ENCODE measurements at places on chromosomes 16 and 17. TPM values are rescaled to one million over a fixed set of nuclear protein-coding genes. Genes with fewer than 3 reads are reported as not detected.

- H3K4me3 ChIP-seq, result no peak overlapping the region
- H3K27ac ChIP-seq, result no peak overlapping the region
- H3K4me1 ChIP-seq, result no peaks in the 10 kb centered on the region
- no peaks in the 10 kb centered on the region for H3K36me3 ChIP-seq
- peaks cover 43% of the 10 kb centered on the region for H3K27me3 ChIP-seq
These were observed 6.7 kb downstream of the FOXL1 start for GRCh38 chr16:86584726-86585721.

- H3K27me3 ChIP-seq, result no peaks in the 10 kb centered on the region
- H3K36me3 ChIP-seq, result no peaks in the 10 kb centered on the region
- H3K4me1 ChIP-seq, result peaks cover 46% of the 10 kb centered on the region
- peak overlapping the region; percentile 84 for H3K4me3 ChIP-seq
- DNase-seq, result no peak
These were observed 847 bp downstream of the ZDHHC7 start for GRCh38 chr16:85010446-85010930.

DNA sequence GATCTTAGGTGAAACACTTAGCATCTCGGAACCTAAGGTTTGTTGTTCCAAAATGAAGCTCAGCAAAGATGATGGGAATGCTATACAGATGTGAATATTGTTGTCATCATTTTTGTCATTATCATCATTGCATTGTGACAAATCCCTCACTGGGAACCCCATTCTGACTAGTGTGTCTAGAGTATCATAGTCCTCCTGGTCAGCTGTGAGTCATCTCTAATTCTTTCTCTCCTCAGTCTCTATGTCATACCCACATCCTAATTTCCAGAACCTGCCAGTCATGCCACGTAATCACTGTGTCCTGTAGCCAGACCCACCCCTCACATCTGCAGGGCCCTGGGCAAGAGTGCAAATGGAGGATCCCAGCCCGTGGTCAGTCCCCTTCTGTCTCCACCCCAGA lies 60.5 kb upstream of the CLEC3A start:
- H3K27me3 ChIP-seq, result peaks cover 6% of the 10 kb centered on the region
- H3K4me3 ChIP-seq, result no peak overlapping the region
- no peak for DNase-seq
- no peaks in the 10 kb centered on the region for H3K4me1 ChIP-seq

DNA sequence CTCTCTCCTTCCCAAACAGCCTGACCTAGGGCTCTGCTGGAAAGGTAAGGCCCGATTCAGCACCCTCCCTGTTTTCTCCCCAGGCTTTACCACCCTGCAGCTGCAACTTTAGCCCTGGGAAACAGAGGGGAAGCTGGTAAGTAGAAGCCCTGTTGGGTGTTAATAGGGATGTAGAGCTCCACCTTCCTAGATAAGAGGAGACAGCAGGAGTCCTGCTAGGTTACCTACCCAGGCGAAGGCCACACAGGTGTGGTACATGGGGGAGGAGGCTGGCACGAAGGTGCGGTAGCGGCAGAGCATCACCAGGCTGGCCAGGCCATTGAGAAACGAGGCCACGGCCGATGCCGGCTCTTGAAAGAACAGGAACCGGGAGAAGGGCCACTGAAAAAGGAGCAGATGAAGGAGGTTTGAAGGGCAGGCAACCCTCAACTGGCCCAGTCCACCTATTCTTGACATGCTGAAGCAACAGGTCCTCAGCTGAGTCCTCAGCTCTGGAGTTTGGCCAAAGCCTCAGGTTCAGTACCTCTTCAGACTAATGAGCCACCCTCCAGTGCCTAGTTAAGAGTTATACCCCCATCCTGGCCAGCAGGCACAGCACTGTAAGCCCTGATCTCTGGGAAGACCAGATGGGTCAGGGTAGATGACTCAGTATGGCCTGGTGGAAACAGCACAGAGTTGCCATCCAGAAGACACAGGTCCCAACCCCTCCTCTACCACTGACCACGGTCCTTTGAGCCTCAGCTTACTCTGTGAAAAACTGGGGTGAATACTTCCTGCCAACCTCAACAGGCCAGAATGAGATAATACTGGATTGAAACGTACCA lies 3.3 kb downstream of the PGAP3 start:
- peaks cover 25% of the 10 kb centered on the region for H3K4me1 ChIP-seq
- no peak overlapping the region for H3K4me3 ChIP-seq
- no peak overlapping the region for H3K27ac ChIP-seq
- H3K27me3 ChIP-seq, result no peaks in the 10 kb centered on the region
- DNase-seq, result peak; percentile 20

The HBQ1 gene
- total RNA-seq, result 0.58 TPM

The MAP2K3 gene
- total RNA-seq, result 64.4 TPM

DNA sequence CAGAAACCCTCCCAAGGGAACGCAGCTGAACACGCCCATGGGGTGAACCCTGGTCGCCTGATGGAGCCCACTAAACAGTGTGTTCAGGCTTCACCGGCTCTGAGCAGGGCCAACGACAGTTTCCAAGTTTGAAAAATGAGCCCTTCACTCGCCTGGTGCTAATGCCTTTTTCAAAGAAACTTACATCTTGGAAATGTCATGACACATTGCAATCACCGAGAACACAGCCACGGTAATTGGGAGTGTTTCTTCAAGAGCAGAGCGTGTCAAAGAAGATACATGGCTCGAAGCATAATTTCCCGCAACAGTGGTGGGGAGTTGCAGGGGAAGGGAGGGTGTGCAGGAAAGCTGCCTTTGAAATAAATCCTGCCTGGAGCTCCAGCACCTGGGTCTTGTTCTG lies 463.2 kb downstream of the TMEM114 start:
- no peaks in the 10 kb centered on the region for H3K27me3 ChIP-seq
- no peaks in the 10 kb centered on the region for H3K36me3 ChIP-seq
- H3K4me1 ChIP-seq, result no peaks in the 10 kb centered on the region

DNA sequence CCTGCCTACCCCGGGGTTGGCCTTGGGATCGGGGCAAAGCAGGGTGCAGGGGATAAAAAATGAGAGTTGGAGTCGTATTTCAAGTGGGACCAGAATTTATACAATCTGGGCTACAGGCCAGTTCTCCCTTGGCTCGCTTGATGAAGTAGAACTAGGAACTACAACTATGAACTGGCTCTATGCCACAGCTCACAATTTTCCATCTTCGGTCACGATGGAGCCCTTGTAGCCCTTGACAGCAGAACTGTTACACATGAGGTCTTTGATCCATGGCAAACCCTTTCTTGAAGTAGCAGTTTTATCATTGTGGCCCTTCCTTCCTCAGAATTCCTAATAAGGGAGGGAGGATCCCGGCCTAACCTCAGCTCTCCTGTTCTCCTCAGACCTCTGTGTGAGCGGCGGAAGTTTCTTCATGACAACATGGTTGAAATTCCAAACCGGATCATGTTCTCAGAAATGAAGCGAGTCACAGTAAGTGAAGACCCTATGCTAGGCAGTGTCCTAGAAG lies 17.1 kb downstream of the LIG3 start:
- H3K27ac ChIP-seq, result peak overlapping the region; percentile 32
- no peak overlapping the region for H3K4me3 ChIP-seq
- no peak for DNase-seq
- H3K27me3 ChIP-seq, result no peaks in the 10 kb centered on the region
- H3K4me1 ChIP-seq, result peaks cover 5% of the 10 kb centered on the region

- H3K27me3 ChIP-seq, result peaks cover 2% of the 10 kb centered on the region
- no peak overlapping the region for H3K27ac ChIP-seq
- no peak for DNase-seq
- H3K4me3 ChIP-seq, result no peak overlapping the region
These were observed 39.4 kb upstream of the ZNF469 start for GRCh38 chr16:88343271-88343791.

DNA sequence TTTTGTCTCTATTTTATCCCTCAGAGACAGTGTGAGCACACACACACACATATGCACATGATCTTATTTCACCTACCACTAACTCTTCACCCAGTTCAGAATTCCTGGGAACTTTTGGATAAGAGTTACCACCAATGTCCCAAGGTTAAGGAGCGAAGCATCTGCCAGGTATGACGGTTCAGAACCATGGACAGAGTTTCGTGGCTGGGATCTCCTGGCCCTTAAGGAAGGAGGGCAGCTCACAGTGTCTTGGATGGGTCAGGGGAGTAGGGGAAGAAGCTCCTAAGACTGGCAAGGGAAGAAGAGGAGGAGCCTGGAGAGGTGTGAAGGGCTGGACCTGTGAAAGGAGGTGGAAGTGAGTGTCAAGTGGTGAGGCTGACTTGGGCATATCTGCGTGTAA lies 23.0 kb upstream of the TMEM132E start:
- H3K27me3 ChIP-seq, result peaks cover 3% of the 10 kb centered on the region
- H3K36me3 ChIP-seq, result no peaks in the 10 kb centered on the region
- no peak overlapping the region for H3K4me3 ChIP-seq
- no peak overlapping the region for H3K27ac ChIP-seq
- no peaks in the 10 kb centered on the region for H3K4me1 ChIP-seq

DNA sequence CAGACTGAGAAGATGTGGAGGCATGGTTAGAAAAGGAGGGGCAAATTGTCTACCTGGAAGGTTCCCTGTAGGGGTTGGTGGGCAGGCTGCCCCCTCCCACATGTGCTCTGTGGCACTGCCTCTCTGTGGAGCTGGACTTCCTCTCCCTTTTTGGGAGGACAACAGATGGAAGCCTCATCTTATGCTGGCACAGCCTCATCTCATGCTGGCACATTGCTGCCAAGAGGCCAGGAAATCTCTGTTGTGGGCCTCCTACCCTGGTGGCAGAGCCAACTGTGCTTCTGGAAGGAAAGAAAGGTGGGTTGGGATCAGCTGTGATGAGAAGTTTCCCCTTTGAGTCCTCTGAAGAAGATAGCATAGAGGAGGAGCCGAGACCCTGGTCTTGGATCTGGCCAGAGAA lies 19.7 kb upstream of the BRD7 start:
- no peak overlapping the region for H3K27ac ChIP-seq
- no peak for DNase-seq
- peaks cover 15% of the 10 kb centered on the region for H3K27me3 ChIP-seq
- no peaks in the 10 kb centered on the region for H3K36me3 ChIP-seq

- H3K27ac ChIP-seq, result peak overlapping the region; percentile 89
- H3K4me1 ChIP-seq, result peaks cover 69% of the 10 kb centered on the region
- H3K36me3 ChIP-seq, result no peaks in the 10 kb centered on the region
These were observed 25.4 kb downstream of the UBE2G1 start for GRCh38 chr17:4340914-4341615.

The NSRP1 gene
- 23.9 TPM for total RNA-seq

GRCh38 chr17:48647103-48647962 lies 21.2 kb upstream of the HOXB9 start:
- DNase-seq, result no peak
- no peaks in the 10 kb centered on the region for H3K4me1 ChIP-seq
- H3K36me3 ChIP-seq, result no peaks in the 10 kb centered on the region
- H3K4me3 ChIP-seq, result peak overlapping the region; percentile 52

DNA sequence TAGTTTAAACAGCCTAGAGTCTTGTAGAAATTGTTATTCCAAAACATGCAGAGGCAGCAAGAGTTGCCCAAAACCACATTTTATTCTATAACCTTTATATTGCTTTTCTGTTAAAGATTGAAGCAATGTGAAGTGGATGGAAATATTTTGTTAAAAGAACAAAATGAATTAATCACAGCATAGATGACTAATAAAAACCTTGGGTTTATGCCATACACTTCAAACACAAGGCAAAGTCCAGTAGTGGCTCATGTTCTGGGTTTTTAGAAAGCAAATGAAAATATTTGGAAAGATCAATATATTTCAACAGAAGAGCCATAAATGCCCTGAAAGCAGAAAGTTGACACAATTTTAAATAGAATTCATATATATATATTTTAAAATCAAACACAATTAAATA lies 36.7 kb upstream of the ULK2 start:
- no peaks in the 10 kb centered on the region for H3K4me1 ChIP-seq
- H3K4me3 ChIP-seq, result no peak overlapping the region
- peaks cover 97% of the 10 kb centered on the region for H3K36me3 ChIP-seq
- H3K27ac ChIP-seq, result no peak overlapping the region
- DNase-seq, result no peak

The ZNF750 gene
- total RNA-seq, result not detected

The KRT14 gene
- 0.32 TPM for total RNA-seq

DNA sequence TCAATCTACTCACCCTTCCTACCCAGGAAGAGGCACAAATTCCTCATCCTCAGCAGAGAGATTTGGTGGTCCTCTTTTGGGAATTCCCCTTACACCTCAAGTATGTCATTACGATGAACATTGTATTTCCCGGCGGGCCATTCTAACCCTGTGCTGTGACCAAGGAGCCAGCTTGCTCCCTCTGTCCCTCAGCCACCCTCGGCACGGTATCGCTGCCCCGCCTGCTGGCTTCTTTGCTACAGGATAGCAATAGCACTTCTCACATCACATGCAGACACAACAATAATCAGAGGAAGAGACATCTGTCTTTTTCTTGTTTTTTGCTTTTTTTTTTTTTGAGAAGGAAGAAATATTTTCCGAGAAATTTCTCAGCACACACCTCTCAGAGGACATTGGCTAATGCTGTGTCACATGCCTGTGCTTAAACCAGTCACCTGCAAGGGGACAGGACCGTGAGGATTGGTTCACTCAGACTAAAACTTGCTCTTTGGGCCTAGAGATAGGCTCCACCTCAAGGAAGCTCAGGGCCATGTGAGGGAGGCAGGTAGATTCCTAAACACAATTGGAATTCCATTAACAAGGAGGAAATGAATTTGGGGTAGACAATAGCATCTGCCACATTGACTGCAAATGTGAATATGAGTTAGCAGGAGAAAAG lies 41.2 kb downstream of the TMC5 start:
- no peak overlapping the region for H3K4me3 ChIP-seq
- H3K27ac ChIP-seq, result no peak overlapping the region
- H3K4me1 ChIP-seq, result no peaks in the 10 kb centered on the region
- H3K36me3 ChIP-seq, result no peaks in the 10 kb centered on the region
- DNase-seq, result no peak

- no peaks in the 10 kb centered on the region for H3K36me3 ChIP-seq
- no peaks in the 10 kb centered on the region for H3K27me3 ChIP-seq
- H3K4me3 ChIP-seq, result no peak overlapping the region
- no peak for DNase-seq
- H3K4me1 ChIP-seq, result peaks cover 13% of the 10 kb centered on the region
- no peak overlapping the region for H3K27ac ChIP-seq
These were observed 33.4 kb upstream of the ARL4D start for GRCh38 chr17:43365356-43365755.

GRCh38 chr16:66224186-66224585 lies 142.3 kb upstream of the CDH5 start:
- no peaks in the 10 kb centered on the region for H3K36me3 ChIP-seq
- H3K4me3 ChIP-seq, result no peak overlapping the region
- H3K4me1 ChIP-seq, result no peaks in the 10 kb centered on the region
- H3K27ac ChIP-seq, result no peak overlapping the region
- no peaks in the 10 kb centered on the region for H3K27me3 ChIP-seq

Measured in psoas muscle (tissue), 8 donors.